ENCODE measurements at places on chromosomes 13 and 19. TPM values are rescaled to one million over a fixed set of nuclear protein-coding genes. Genes with fewer than 3 reads are reported as not detected.

GRCh38 chr13:26821672-26822071, 61.1 kb upstream of the GPR12 start:
- H3K27me3 ChIP-seq = no peaks in the 10 kb centered on the region
- H3K4me3 ChIP-seq = no peak overlapping the region
- no peaks in the 10 kb centered on the region for H3K36me3 ChIP-seq
- H3K27ac ChIP-seq = no peak overlapping the region
- H3K4me1 ChIP-seq = no peaks in the 10 kb centered on the region

Gene CCDC8
- total RNA-seq = 0.63 TPM

- DNase-seq = no peak
- peaks cover 22% of the 10 kb centered on the region for H3K36me3 ChIP-seq
- no peak overlapping the region for H3K27ac ChIP-seq
- H3K4me1 ChIP-seq = peaks cover 15% of the 10 kb centered on the region
Observed at GRCh38 chr13:19759669-19760068, 23.1 kb downstream of the PSPC1 start.

- H3K4me3 ChIP-seq = no peak overlapping the region
- H3K4me1 ChIP-seq = peaks cover 6% of the 10 kb centered on the region
- DNase-seq = no peak
- H3K27ac ChIP-seq = no peak overlapping the region
- H3K36me3 ChIP-seq = no peaks in the 10 kb centered on the region
Observed at GRCh38 chr19:45663800-45664199, 4.2 kb upstream of the GIPR start.

GRCh38 chr13:33683376-33683775, 134.6 kb upstream of the RFC3 start:
- H3K27me3 ChIP-seq = no peaks in the 10 kb centered on the region
- no peak for DNase-seq
- H3K4me1 ChIP-seq = no peaks in the 10 kb centered on the region

Gene CYP4F2
- not detected for total RNA-seq

Gene ADGRE3
- total RNA-seq = not detected

Gene CDX2
- total RNA-seq = not detected

DNA sequence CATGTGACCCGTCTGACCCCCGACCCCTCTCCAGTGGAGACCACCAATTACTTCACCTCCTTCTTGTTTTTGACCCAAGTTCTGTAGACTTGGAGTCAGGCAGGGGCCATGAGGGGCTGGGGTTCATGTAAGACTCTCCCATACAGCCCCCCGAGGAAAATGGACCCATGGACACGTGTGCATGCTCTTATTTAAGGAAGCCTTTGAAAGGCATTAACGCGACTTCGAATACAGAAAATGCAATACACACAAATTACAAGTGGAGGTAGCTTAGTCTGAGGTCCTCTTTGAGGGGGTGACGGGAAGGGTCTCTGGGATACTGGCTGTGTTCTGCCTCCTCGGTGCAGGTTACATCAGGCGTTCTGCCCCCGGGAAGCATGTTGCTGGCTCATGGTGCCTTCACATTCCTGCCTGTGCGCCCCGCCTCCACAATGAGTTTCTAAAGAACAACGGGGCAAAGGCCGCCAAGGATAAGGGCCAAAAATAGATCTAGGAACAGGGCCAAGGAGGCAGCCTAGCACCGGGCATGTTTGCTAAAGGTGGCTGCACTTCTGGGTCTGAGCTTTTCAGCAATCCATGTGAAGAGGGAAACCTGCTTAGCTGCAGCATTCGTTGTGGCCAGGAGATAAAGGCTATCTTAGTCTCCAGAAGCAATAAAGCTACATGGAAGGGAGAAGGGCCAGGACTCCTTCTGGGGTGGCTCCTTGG, 54.5 kb downstream of the RAB20 start:
- peak overlapping the region; percentile 75 for H3K27ac ChIP-seq
- H3K4me1 ChIP-seq = peaks cover 11% of the 10 kb centered on the region

DNA sequence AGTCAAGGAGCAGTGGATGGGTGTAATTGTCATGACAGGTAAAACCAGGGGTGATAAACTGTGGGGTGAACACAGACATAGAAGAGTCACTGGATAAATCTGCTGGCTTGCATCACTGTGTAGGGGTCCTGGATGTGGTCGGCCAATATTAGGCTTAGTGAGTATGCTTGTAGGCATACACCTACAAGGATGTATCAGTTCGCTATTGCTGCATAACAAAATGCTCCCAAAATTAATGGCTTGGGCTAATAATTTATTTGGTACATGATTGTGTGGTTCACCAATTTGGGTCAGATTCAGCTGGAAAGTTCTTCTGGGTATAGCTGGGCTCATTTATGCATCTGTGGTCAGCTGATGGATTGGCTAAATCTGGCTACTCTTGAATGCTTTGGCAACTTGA, 11.2 kb upstream of the EVI5L start:
- no peak overlapping the region for H3K4me3 ChIP-seq
- no peak overlapping the region for H3K27ac ChIP-seq
- H3K27me3 ChIP-seq = peaks cover 9% of the 10 kb centered on the region
- H3K4me1 ChIP-seq = no peaks in the 10 kb centered on the region
- DNase-seq = no peak
- H3K36me3 ChIP-seq = no peaks in the 10 kb centered on the region

Gene DIAPH3
- total RNA-seq = not detected

- no peaks in the 10 kb centered on the region for H3K27me3 ChIP-seq
- H3K4me3 ChIP-seq = no peak overlapping the region
- no peak for DNase-seq
- H3K36me3 ChIP-seq = no peaks in the 10 kb centered on the region
Observed at GRCh38 chr13:46687810-46688209, 109.2 kb downstream of the ESD start.

- no peak for DNase-seq
- H3K4me3 ChIP-seq = no peak overlapping the region
- no peak overlapping the region for H3K27ac ChIP-seq
- H3K36me3 ChIP-seq = no peaks in the 10 kb centered on the region
- no peaks in the 10 kb centered on the region for H3K4me1 ChIP-seq
- no peaks in the 10 kb centered on the region for H3K27me3 ChIP-seq
Observed at GRCh38 chr13:32409001-32409313, 19.0 kb downstream of the N4BP2L1 start.

Gene GJB2
- not detected for total RNA-seq

DNA sequence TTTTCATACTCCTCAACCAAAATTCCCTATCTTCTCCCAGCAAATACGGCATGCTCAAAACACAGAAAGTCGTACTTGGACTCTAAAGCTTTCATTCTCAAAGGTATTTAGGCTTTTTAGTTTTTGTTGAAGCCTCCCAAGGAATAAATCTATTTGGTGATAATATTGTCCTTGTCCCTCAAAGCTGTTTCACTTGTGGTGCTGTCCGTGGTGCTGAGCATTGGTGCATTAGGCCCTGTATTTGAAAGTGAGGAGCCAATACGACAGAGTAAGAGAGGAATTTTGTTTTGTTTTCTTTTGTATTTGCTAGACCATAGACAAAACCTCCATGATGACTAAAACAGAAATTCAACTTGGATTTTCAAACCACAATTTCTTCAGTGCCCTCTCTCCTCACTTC, 3.2 kb upstream of the LGALS13 start:
- no peaks in the 10 kb centered on the region for H3K4me1 ChIP-seq
- H3K27ac ChIP-seq = no peak overlapping the region
- peaks cover 6% of the 10 kb centered on the region for H3K27me3 ChIP-seq
- no peak overlapping the region for H3K4me3 ChIP-seq

GRCh38 chr19:12783291-12783848, 7.9 kb upstream of the JUNB start:
- peak overlapping the region; percentile 52 for H3K4me3 ChIP-seq
- no peak for DNase-seq
- H3K27me3 ChIP-seq = no peaks in the 10 kb centered on the region
- no peaks in the 10 kb centered on the region for H3K36me3 ChIP-seq
- H3K27ac ChIP-seq = peak overlapping the region; percentile 100
- H3K4me1 ChIP-seq = peaks cover 43% of the 10 kb centered on the region

- no peak for DNase-seq
- peaks cover 71% of the 10 kb centered on the region for H3K36me3 ChIP-seq
- H3K27ac ChIP-seq = no peak overlapping the region
- no peaks in the 10 kb centered on the region for H3K27me3 ChIP-seq
Observed at GRCh38 chr19:18865106-18865972, 30.6 kb downstream of the CERS1 start.

Gene CARS2
- 23.8 TPM for total RNA-seq

All from gastrocnemius medialis (tissue), 4 donors.